ENCODE measurements at places on chromosomes 7 and 10. TPM values are rescaled to one million over a fixed set of nuclear protein-coding genes. Genes with fewer than 3 reads are reported as not detected.

- H3K4me1 ChIP-seq: no peaks in the 10 kb centered on the region
- no peaks in the 10 kb centered on the region for H3K36me3 ChIP-seq
- no peak overlapping the region for H3K4me3 ChIP-seq
- no peaks in the 10 kb centered on the region for H3K27me3 ChIP-seq
- no peak overlapping the region for H3K27ac ChIP-seq
- no peak for DNase-seq
Measured at GRCh38 chr7:44535348-44536064, 5.6 kb downstream of the NPC1L1 start.

DNA sequence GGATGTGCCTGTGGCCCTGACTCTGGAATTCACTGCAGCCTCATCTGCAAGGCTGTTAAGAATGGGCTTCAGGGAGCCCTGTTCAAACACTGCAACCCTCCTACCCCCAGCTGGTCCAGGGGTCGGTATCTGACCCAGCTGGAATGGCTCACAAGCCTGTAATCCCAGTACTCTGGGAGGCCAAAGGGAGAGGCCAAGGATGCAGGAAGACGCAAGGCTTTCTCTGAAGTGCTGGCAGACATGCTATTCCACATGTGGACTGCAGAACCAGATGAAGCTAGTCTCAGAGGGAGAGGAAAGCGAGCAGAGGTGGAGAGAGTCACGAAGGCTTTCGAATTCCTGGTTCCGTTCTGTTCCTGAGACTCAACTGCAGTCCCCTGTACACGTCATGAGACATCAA lies 45.0 kb downstream of the ESYT2 start:
- no peak for DNase-seq
- peaks cover 33% of the 10 kb centered on the region for H3K36me3 ChIP-seq
- no peak overlapping the region for H3K27ac ChIP-seq
- no peaks in the 10 kb centered on the region for H3K4me1 ChIP-seq
- H3K4me3 ChIP-seq: no peak overlapping the region
- no peaks in the 10 kb centered on the region for H3K27me3 ChIP-seq

DNA sequence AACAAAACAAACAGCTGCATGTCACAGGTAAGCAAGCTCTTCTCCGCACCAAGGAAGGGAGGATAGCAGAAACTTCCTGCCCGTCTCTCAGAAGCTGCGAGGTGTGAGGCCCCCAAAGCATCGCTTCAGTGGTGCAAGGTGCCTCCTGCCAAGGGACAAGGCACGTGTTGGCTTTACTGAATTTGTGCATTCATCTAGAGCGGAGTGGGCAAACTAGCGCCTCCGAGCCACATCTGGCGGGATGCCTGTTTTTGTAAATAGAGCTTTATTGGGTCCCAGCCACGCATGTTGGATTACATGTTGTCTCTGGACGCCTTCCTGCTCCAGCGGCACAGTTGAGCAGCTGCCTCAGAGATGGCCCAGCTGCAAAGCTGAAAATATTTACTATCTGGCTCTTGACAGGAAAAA lies 27.7 kb downstream of the PHYH start:
- H3K27me3 ChIP-seq: peaks cover 4% of the 10 kb centered on the region
- H3K36me3 ChIP-seq: no peaks in the 10 kb centered on the region
- no peak overlapping the region for H3K4me3 ChIP-seq
- DNase-seq: peak; percentile 14
- H3K27ac ChIP-seq: no peak overlapping the region

DNA sequence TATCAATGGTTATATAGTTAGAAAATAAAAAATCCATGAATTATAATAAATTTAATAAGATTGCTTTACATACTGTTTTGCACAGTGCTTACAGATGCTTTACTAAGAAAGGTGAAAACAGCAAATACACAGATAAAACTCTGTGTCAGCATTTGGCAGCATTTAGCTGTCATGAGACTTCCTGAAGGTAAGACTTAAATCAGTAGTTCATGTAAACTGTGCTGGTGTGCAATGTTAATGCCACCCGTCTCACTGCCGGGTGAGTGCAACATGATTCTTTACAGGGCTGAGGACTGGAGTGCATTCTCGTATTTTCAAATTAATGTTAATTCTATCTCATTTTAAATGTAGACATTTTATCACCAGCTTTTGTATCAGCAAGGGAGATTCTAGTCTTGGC lies 326.2 kb upstream of the POT1 start:
- no peak overlapping the region for H3K27ac ChIP-seq
- H3K27me3 ChIP-seq: no peaks in the 10 kb centered on the region
- H3K4me3 ChIP-seq: no peak overlapping the region
- no peaks in the 10 kb centered on the region for H3K4me1 ChIP-seq
- no peak for DNase-seq
- no peaks in the 10 kb centered on the region for H3K36me3 ChIP-seq

- no peak overlapping the region for H3K4me3 ChIP-seq
- no peaks in the 10 kb centered on the region for H3K27me3 ChIP-seq
- no peak overlapping the region for H3K27ac ChIP-seq
- no peak for DNase-seq
Measured at GRCh38 chr7:34851431-34851830, 185.9 kb downstream of the DPY19L1 start.

DNA sequence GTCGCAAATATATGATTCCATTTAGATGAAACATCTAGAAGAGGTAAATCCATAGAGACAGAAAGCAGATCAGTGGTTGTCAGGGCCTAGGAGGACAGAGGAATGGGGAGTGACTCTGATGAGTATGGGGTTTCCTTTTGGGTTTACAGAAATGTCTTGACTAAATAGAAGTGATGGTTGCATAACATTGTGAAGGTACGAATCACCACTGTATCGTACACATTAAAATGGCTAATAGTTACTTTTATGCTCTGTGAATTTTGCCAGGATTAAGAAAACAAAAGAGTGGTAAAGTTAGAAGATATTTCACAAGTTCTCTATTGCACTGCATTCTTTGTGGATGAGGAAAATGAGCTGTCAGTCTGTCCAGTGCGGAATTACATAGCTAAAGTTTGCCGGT lies 407.4 kb downstream of the KCNMA1 start:
- H3K36me3 ChIP-seq: no peaks in the 10 kb centered on the region
- no peaks in the 10 kb centered on the region for H3K27me3 ChIP-seq
- DNase-seq: peak; percentile 69
- H3K4me1 ChIP-seq: peaks cover 12% of the 10 kb centered on the region
- H3K4me3 ChIP-seq: no peak overlapping the region

DNA sequence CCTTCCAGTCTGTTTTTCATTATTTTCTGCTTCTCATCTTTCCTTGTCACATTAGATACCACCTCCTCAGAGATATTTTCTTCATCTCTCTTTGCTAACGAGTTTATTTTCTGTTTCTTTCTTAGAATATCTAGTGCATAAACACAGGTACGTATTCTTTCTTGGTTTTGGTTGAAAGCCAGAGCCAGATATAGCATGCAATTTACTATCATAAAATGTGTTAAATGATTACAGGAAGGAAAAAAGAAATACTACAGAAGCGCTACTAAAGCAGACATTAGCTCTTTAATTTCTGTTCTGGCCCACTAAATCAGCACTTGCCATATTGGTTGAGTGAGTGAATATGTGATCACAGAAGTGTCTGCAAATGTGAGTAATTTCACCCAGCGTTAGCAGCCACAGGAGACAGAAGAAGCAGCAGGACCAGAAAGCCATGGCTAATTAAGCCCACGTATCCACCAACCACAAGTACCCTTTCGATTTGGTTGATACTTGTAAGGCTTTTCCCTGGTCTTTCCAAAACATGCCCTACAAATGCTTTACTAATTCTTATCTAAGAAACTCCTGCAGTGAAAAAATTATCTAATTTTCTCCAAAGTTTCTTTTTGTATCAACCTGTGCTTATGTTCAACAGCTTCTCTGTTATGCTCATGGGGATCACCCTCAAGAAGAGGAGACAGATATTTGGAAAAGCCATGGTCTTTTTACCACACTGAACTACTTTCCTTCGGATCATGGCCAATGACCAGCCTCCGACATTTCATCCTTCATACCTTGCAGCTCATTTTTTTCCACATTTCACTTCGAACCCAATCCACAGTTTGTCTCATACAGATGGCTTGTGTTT lies 23.1 kb upstream of the MACC1 start:
- H3K4me1 ChIP-seq: peaks cover 33% of the 10 kb centered on the region
- H3K27me3 ChIP-seq: no peaks in the 10 kb centered on the region
- H3K36me3 ChIP-seq: no peaks in the 10 kb centered on the region
- peak; percentile 42 for DNase-seq
- H3K27ac ChIP-seq: peak overlapping the region; percentile 82

DNA sequence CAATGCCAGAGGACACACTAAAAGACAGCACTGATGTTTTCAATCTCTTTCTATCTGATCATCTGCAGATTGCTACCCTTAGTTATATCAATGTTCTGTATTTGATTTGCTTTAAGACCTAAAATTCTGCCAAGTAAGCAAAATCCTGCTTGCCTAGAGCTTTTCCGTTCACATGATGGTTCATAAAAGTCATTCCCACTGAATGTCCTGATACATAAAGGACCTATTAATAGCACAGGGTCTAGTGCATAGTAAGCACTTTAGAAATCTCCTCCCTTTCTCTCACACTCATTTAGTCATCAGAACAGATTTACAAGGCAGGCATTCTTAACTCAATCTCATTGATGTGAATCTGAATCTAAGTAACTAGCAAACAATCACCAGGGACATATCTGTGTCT lies 68.8 kb downstream of the PCGF5 start:
- no peaks in the 10 kb centered on the region for H3K27me3 ChIP-seq
- H3K27ac ChIP-seq: no peak overlapping the region
- no peaks in the 10 kb centered on the region for H3K36me3 ChIP-seq
- no peak for DNase-seq
- H3K4me3 ChIP-seq: no peak overlapping the region

GRCh38 chr10:80855348-80855971 lies 317.8 kb downstream of the SH2D4B start:
- no peak overlapping the region for H3K4me3 ChIP-seq
- H3K27ac ChIP-seq: no peak overlapping the region
- no peaks in the 10 kb centered on the region for H3K4me1 ChIP-seq
- no peak for DNase-seq
- no peaks in the 10 kb centered on the region for H3K36me3 ChIP-seq

- no peak for DNase-seq
- H3K27ac ChIP-seq: no peak overlapping the region
- no peaks in the 10 kb centered on the region for H3K36me3 ChIP-seq
- H3K4me1 ChIP-seq: no peaks in the 10 kb centered on the region
- no peak overlapping the region for H3K4me3 ChIP-seq
Measured at GRCh38 chr7:143467724-143468123, 9.9 kb upstream of the TAS2R41 start.

Gene ZNF804B
- not detected for total RNA-seq
